NCI-H1092 (cell line): ENCODE measurements at places on chromosomes 13 and 19.

- DNase-seq, result peak; percentile 36
Measured at GRCh38 chr19:50357178-50358100, 8.0 kb downstream of the NAPSA start.

GRCh38 chr19:6418562-6418932, 6.1 kb downstream of the KHSRP start:
- no peak for DNase-seq

GRCh38 chr19:13220847-13221246, 70.6 kb downstream of the IER2 start:
- no peak for DNase-seq

DNA sequence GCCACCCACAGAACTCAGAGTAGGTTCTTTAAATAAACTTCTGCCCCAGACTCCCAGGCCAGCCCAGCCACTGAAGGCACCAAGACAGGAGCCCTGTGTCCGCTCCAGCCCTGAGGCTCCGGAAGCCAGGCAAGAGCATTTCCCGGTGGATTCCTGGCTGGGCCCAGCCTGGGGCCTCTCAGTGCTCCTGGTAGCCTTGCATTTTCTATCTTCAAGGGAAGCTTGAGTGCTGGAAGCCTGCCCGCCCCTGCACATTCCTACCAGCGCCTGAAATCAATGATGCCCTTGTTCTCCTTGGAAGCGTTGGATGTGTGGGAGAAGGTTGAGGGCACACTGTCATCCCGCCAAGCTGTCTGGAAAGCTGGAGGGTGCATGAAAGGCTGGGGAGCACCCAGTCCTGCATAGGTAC, 70.3 kb downstream of the ALOX5AP start:
- no peak for DNase-seq

DNA sequence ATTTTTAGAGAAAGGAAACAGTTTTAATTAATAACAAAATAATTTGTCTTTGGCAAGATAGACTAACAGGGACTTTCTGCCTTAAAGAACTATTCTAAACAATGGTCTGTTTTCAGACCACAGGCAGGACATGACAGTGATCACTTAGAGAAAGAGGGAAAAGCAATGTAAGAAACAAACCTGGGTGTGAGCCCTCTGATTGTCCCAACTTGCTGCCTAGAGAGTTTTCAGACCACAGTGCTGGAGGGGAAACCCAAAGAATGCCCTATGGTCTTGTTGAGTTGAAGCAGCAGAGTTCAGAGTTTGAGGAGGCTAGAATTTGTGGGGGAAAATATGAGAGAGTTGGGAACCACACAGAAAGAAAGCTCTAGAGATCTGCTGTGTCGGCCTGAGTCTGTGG, 38.1 kb downstream of the DGKH start:
- no peak for DNase-seq

GRCh38 chr13:94249512-94249911, 230.0 kb downstream of the DCT start:
- DNase-seq, result no peak

DNA sequence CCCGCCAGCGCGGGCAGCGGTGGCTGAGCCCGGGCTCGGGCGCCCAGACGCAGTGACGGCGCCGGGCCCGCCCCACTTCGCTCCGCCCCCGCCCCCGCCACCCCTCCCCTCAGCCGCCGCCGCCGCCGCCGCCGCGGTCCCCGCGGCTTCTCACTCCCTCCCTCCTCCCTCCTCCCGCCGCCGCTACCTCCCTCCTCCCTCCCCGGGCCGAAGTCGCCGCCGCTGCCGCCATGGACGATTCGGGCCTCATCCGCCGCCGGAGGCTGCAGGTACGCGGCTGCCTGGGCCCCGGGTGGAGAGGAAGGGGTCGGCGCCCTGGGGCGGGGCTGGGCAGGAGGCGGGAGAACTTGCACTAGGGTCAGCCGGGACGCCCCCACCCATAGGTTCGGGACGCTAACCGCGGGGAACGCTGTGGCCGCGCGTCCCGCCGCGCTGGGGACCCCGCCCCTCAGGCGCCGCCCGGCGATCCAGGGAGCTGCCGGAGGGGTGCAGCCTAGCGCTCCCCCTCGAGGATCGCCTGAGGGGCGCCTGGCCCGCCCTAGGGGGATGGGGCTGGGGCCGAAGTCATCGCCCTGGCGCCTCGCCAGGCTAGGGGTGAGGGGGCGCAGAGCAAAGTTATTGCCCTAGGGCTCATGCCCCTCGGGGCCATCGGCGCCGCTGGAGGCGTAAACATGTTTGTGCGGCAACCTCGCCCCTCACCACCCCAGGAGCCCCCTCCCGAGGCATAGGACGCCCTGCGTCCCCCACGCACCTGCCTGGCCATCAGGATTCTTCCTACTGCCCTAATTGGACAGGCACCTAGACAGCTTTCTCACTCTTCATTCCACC, 427 bp downstream of the RTBDN start:
- DNase-seq, result peak; percentile 53

DNA sequence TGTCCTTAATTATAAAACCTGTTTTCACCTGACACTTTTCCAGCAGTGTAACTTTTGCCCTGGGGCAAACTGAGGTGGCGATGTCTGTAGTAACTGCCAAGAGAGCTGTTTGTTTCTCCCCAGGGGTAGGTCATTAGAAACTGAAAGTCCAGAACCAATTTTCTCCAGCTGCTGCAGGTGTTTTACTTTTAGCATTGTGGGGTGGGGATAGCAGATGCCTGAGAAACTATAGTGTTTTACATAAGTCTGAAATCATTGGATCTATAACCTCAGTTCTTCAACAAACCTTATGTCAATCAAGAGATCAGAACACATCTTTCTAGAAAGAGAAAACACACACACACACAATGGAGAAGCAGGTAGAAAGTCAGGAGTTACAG, 92.7 kb downstream of the LHFPL6 start:
- peak; percentile 24 for DNase-seq

DNA sequence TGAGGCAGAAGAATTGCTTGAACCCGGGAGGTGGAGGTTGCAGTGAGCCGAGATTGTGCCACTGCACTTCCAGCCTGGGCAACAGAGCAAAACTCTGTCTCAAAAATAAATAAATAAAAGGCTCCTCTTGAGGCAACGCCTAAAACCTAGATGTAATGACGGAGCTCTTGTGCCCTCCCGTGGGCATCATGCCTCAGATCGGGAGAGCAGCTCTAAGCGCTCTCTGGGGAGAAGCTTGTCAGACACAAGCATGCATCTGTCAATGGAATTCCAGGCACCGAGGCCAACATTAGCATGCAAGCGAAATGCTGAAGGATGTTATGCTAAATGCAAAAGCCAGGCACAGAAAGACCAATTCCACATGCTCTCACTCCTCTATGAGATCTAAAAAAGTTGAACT, 45.6 kb upstream of the MRI1 start:
- DNase-seq, result peak; percentile 90

DNA sequence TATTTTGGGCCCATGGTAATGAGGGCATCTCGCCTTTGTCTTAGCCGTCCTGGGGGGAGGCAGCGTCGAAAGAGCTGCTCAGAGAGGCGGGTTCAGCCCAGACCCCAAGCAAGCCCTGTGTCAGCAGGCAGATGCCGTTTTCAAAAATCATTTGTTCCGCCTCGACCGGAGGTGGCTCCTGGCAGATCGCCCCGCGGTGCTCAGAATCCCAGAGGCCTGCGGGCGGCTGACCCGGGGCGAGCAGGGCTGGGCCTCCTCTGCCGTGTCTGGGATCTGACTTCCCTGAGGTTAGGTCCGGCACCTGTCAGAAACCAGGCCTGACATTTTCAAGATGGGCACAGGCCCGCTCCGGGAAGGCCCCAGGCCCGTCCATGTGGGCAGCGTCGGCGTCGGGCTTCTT, 36.1 kb downstream of the CRTC1 start:
- no peak for DNase-seq

- DNase-seq, result no peak
Measured at GRCh38 chr19:41323430-41324125, 13.6 kb downstream of the CCDC97 start.

DNA sequence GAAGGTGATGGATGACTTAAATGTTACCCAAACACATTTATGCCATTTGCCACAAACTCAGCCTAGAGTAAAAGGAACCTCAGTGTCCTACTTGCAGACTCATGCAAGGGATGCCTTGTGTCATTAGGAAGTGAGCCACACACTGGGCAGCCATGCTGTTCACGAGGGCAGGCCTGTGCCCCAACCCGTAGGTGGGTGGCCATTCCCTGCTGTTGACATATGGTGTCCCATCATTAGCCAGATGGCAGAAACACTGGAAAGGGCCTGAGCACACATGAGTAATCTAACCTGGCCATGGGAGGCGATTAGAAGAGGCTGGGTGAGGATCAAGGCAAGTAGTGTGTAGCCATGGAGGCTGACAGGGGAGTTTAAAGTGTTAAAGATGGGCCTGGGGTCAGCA, 9.7 kb upstream of the LRCH1 start:
- DNase-seq, result no peak

- no peak for DNase-seq
Measured at GRCh38 chr13:94548382-94548781, 47.6 kb downstream of the TGDS start.

DNA sequence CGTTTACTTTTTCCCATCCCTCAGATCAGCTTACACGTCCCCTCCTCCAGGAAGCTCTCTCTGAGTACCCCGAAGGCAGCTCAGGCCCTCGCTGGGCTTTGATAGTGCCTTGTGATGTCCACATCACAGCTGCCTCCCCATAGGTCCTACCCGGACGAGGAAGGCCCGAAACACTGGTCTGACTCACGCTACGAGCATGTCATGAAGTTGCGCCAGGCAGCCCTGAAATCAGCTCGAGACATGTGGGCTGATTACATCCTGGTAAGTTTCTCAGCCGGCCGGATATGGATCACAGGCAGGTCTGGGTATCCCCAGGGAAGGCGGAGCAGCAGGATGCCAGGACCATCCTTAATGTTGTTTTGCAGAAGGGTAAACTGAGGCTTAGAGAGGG, 4.8 kb downstream of the COLGALT1 start:
- DNase-seq, result no peak

DNA sequence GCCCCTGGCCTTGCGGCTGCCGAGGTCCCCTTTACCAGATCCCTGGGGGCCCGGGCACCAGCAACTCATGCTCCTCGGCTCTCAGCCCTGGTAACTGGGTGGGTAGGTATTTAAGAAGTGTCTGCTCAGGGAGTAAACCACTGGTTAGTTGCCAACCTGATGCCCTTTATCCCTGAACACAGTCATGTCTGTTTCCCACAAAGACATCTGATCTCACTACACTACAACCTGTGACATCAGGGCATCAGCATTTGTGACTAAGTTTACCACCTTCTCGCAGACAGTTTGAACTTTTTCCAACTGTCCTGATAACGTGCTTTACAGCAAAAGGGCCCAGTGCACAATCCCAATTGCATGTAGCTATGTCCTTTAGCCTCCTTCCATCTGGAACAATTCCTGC, 22.0 kb downstream of the GGACT start:
- no peak for DNase-seq

DNA sequence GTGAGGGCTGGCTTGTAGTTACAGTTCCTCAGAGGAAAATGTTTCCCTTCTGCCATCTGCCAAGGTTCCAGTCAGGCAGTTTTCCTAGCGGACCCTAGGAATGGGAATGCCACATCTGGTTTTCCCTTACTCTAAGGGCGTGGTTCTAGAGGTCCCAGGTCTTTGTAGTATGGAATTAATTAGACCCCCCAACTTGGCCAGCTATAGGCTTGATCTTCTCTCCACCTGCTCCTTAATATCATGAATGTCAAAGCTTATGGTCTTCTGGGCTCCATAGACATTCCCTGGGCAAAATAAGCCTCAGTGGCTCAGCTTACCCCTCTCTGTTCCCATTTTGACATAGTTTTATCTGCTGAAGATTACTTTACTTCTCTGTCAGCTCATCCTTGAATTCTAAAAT, 70.0 kb downstream of the ZNF568 start:
- no peak for DNase-seq

DNA sequence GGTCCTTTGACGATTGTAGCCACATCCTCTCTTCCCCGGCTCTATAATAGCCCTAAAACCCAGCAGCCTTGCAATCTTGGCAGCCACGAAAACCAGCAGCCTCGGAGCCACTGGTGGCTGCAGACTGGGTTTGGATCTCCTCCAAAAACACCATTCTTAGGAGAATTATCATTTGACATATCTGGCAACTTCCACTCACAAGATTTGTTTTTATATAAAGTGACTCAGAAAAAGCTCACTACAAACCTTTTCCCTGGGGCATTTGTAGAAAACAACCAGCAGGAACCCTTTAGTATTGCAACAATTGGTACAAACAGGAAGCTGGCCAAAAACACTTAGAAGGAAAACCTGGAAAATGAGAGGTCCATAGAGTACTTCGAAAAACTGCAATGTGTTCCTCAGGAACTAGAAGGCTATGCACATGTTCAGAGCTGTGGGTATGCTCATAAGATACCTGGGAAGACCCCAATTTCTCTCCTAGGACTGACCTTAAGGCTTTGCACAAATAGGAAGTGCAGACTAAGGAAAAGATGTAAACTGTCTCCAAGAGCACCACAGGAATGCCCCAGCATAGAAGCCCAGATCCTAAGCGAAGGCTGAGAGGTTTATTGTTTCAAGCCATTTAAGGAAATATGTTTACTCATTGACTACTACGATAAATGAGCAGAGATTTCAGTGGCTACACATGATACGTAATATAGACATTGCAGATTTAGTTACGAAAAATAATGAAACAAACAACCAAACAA, 71.2 kb downstream of the MYO16 start:
- no peak for DNase-seq

GRCh38 chr19:11296264-11296663, 304 bp downstream of the TSPAN16 start:
- no peak for DNase-seq

DNA sequence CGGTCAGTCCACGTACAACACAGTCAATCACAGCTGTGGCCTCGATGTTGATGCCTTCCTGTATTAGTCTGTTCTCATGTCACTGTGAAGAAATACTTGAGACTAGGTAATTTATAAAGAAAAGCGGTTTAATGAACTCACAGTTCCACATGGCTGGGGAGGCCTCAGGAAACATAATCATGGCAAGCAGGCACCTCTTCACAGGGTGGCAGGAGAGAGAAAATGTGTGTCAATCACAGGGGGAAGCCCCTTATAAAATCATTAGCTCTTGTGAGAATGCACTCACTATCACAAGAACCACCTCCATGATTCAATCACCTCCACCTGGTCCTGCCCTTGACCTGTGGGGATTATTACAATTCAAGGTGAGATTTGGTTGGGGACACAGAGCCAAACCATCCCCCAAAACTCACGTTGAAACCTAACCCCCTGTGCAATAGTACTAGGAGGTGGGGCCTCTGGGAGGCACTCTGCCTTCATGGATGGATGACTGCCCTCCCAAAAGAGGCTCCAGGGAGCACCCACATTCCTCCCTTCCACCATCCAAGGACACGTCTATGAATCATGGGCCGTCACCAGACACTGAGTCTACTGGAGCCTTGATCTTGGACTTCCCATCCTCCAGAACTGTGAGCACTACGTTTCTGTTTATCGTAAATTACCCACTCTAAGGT, 2.3 kb upstream of the PROZ start:
- DNase-seq, result no peak

- DNase-seq, result no peak
Measured at GRCh38 chr13:76644906-76645305, 241.3 kb downstream of the KCTD12 start.

- DNase-seq, result no peak
Measured at GRCh38 chr13:28885181-28885580, 65.0 kb downstream of the MTUS2 start.

DNA sequence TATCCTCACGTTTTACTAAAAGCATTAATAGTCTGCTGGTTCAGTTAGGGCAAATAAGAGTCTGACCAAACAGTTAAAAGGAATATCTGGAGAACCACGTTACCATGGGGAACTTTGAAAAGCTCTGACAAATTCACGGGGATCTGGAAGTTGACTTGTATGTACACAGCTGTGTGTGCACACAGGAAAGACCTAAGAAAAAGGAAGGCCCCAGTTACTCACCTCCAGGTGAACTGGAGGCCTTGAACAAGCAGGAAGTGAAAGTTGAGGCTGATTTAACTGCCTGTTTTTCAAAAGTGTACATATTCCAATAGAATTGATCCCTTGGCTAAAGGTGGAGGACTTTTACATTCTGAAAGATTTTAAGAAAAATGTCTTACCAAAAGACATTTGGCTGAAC, 1891.6 kb upstream of the PCDH20 start:
- no peak for DNase-seq
